ENCODE measurements at places on chromosomes 1 and 21. TPM values are rescaled to one million over a fixed set of nuclear protein-coding genes. Genes with fewer than 3 reads are reported as not detected.

DNA sequence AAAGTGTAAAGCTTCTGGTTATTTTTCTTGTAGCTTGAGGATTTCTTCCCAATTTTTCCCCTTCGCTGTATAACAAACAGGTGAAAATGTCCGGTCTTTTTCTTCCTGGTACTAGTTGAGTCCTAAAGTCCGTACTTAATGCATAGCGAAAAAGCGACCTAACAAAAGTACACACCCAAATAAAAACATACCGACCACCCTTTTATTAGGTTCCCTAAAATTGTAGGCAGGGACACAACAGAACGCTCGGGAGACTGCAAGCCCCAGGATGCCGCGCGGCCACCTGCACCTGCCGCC is 281 bp upstream of the BTF3L4 start:
- no peak for DNase-seq

KCNJ9 gene
- 93.2 TPM for total RNA-seq

- DNase-seq: no peak
Observed at GRCh38 chr1:225883616-225884265, 1.6 kb upstream of the TMEM63A start.

- no peak for DNase-seq
Observed at GRCh38 chr1:31112266-31112935, 46.9 kb upstream of the PUM1 start.

PCAT6 gene
- 5.0 TPM for total RNA-seq

- no peak for DNase-seq
Observed at GRCh38 chr1:227883073-227883520, 64.6 kb downstream of the WNT9A start.

DNA sequence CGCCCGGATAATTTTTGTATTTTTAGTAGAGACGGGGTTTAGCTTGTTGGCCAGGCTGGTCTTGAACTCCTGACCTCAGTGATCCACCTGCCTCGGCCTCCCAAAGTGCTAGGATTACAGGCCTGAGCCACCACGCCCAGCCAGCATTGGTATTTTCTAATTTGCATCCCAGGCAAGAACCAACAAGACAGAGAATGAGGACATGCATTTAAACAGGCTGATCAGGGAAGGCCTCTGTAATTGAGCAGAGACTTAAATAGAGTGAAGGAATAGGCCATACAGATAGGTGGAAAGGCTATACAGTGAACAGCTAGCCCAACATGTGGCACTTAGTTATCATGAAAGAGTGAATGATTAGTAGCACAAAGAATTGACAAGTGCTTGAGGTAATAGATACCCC is 230.4 kb downstream of the SLC35F3 start:
- no peak for DNase-seq

DNA sequence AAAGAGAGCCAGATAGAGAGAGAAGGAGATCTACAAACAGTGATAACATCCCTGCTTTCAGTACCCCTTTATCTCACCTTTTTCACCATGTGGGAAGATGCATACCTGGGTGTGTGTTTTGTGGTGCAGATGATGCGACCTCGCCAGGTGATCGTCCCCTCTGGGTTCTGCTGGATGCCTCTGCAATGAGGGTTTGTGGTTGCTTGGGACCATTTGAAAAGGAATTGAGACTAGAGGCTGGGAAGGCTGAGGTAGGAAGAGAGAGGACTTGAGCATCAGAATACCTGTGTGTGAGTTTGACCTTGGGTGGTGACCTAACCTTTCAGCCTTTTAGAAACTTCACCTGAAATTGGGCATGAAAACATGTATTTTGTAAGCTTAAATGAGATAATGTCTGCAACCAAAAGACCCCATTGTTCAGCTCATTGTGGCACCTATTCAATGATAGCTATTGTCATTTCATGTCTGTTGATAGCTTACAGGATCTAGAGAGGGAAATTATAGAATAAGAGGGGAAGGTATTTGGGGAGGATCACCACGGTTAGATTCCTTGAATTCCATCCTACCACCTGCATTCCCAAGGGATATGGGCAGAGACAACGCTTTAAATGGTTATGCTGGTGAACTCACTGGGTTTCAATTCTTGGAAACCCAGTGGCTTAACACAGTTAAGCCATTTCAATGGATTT is 125.7 kb downstream of the IGSF21 start:
- DNase-seq: no peak

PRPF38A gene
- total RNA-seq: 37.6 TPM

DNA sequence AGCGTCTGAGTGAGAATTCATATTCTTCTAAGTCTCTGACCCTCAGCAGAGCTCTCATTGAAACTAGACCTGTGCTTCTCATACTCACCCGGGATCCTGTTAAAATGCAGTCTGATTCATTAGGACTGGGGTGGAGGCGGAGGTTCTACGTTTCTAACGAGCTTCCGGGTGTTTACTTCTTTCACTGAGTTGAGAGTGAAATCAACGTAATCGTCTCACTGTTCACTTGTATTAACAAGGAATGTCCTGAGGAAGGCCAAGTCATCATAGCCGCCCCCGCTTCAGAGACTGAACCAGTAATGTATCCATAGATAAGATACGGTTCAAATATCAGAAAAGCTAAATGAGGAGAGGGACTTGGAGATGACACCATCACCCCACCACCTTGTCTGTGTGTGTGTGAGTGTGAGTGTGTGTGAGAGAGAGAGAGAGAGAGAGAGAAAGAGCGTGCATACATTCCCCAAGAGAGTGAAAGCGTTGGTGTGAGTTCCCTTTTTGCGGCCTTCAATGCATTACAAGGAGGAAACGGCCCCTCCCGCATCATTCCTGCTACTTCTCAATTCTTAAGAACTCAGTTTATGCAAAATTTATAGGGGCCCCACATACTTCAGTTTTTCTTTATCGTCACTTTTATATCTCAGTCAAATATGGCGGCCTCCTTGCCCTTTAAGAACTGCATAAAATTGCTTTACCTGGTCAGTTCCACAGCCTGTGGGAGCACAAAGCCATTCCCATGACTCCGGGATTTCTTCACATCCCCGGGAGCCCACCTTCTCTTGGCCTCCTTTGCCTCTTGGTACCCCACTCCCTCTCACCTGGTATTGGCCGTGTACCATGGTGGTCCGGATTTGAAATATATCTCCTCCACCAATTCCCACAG is 19.8 kb downstream of the KMO start:
- DNase-seq: no peak

- no peak for DNase-seq
Observed at GRCh38 chr1:19375631-19376400, 63.7 kb downstream of the SLC66A1 start.

TARDBP gene
- total RNA-seq: 190 TPM

PAPPA2 gene
- 2.1 TPM for total RNA-seq

DNA sequence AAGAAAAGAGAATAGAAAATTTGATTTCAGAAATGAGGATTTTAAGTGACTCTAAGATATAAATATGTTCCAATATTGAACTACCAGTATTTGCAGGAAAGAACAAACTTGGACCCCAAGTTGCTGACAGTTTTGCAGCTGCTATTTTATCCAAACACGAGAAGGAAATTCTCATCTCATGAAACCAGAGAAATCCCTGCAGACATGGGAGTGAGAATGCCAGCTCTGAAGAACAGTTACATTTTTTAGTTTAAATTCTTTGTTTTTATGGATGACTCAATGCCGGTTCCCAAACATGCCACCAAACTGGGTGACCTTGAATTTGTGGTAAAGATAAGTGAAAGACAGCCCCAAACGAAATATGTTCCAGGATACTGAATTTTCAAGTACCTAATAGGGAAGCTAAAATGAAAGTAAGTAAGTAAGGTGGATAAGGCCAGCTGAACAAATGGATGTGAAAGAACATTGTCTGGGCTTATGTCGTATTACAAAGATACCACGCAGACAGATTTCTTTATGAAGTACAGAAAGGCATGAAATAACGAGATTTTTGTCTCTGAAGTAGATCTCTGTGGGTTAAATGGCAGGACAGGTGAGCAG is 19.9 kb downstream of the TLR5 start:
- DNase-seq: no peak

DNA sequence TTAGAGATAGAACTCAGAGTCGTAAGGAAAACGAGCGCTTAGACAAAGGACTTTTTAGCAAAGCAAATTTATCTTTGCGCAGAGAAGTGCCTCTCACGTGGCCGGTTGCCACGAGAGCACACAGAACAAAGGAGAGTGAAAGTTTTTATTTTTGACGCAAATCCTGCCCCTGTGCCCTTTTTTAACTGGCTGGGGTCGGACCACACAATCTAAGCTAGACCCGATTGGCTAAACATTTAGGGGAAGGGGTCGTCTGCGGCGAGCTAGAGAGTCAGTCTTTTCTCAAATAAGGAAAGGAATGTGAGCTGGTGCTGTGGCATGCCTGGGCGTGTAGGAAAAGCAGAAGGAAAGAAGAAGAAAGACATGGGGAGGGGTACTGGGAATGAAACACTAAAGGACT is 2.4 kb downstream of the KRTAP10-2 start:
- DNase-seq: no peak

DNA sequence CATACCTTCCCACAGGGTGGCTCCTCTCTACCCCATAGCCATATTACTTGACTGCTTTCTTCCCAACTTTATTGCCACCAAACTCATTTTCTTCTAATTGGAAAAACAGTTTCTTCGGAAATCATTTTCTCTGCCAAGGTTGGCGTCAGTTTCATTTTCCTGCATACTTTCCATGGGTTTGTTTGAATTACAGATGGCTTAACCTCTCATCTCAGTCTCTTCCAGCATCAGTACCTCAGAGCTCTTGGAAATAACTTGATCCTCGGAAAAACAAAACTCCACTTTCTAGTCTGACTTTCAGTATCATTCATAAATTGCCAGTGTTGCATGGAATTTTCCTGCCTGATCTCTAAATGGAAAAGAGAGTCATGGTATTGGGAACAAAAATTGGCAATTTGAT is 20.3 kb upstream of the PRDM2 start:
- no peak for DNase-seq

DNA sequence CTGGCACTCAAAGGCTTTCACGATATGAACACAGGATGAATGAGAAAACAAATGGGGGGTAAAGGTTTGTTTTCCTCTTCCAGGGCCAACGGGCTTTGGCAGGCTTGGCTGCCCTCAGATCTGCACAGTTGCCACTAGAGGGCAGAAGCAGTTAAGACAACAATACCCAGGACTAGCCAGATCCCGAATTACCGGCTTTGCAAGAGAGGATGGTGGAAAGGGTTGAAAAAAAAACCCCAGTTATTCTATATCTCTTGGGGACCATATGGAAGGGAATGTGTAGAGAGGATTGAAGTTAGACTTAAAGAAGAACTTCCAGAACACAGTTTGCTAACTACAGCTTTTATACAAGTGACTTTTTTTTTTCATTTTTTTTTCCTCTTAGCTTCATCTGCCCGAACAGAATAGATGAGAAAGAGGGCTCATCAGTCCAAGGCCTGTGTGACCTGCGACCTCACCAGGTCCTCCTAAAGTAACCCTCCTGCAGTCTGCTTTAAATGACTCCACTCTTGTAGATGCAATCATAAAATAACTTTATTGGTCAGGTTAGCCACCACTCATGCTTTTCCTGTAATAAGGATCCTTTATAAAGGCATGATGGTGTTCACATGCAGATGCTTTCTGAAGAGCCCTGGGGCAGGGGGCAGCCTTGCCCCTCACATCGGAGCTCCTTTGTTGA is 10.7 kb downstream of the FMOD start:
- peak; percentile 70 for DNase-seq

GRCh38 chr1:8349961-8350360 is 32.0 kb downstream of the SLC45A1 start:
- DNase-seq: no peak

- peak; percentile 58 for DNase-seq
Observed at GRCh38 chr1:214332946-214333798, 52.2 kb downstream of the SMYD2 start.

- no peak for DNase-seq
Observed at GRCh38 chr1:28855469-28855951, 43.5 kb downstream of the OPRD1 start.

GRCh38 chr21:45459171-45460010 is 54.4 kb downstream of the COL18A1 start:
- no peak for DNase-seq

DNA sequence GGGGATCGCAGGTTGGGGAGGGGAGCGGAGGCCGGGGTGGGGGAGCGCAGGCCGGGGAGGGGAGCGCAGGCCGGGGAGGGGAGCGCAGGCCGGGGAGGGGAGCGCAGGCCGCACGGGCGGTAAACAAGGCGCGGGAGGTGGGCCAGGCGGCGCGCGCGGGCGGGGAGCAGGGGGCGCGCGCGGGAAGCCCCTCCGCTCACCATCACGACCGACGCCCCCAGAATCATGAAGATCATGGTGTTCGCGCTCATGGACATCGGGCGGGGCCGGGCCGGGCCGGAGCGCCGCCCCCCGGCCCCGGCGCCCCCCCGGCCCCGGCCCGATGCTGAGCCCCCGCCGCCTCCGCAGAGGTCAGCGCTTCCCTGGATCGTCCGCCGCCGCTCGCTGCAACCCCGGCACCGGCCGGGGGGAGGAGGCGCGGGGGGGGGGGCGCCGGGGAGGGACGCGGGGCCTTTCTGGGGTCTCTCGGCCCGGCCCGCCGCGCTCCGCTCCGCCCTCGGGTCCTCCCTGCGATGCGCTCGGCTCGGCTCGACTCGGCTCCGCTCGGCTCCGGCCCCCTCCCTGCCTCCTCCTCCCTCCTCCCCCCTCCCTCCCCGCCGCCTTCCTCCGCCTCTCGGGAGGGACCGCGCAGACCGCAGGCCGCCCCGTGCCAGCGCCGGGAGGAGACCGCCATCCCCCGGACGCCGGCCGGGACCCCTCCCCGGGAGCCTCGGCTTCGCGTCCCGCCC is at the start of gene TMEM240:
TSS of gene TMEM240 (minus strand) at position 535 of the 728 bp plus-strand sequence. CDS start at position 257, 278 bp downstream.
- DNase-seq: peak; percentile 91

B3GALNT2 gene
- total RNA-seq: 16.3 TPM

GRCh38 chr1:84479998-84480397 is 932 bp downstream of the RPF1 start:
- DNase-seq: no peak

GRCh38 chr1:67951014-67951413 is 99.4 kb downstream of the DIRAS3 start:
- DNase-seq: no peak

DNA sequence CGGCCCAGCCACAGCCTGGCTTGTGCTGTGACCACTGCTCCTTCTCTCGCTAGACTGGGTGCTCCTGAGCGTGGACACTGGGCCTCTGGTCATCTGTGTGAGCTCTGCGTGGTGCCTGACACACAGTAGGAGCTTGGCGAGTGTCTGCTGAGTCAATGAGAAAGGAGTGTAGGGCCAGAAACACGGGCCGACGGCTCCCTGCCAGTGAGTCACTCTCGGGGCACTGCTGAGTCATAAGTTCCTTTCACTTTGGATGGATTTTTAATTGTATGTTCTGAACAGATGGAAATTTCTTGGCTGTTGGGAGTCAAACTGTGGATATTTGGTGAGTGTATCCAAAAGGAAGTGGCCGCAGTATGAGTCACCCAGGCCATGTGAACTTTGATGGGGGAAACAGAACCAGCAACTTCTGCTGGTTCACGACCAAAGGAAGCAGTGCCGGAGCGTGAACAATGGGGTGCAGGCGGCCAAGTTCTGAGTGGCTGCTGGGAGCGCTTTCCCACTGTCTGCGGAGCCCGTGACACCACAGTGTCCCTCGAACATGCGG is 41.0 kb upstream of the COL18A1 start:
- DNase-seq: peak; percentile 70

CSTB gene
- 38.5 TPM for total RNA-seq

NASP gene
- total RNA-seq: 72.0 TPM

DNA sequence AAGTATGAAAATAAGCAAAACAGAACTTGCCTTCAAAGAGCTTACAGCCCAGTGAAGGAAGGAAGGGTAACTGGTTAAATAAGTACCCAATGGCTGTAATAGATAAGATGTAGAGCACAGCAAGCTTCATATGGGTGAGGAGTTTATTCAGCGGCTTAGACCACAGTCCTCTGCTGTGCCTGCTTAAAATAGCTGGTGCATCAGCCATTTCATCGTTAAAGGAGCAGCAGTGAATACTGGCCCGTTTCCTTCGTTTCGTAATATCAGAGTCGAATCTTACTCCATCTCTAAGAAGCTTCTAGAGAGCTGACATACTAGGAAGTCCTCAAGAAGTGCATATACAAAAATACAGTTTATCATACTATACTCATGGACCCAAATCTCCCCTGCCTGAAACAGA is 286.5 kb downstream of the NFIA start:
- DNase-seq: no peak

Measured in dorsolateral prefrontal cortex (tissue), 122 donors.